ENCODE measurements at places on chromosomes 11 and 22.
A peak's percentile ranks its signal among the peaks of the same experiment; 100 is the strongest.

- DNase-seq, result no peak
Measured at GRCh38 chr11:93653080-93653479, 8.4 kb upstream of the CEP295 start.

DNA sequence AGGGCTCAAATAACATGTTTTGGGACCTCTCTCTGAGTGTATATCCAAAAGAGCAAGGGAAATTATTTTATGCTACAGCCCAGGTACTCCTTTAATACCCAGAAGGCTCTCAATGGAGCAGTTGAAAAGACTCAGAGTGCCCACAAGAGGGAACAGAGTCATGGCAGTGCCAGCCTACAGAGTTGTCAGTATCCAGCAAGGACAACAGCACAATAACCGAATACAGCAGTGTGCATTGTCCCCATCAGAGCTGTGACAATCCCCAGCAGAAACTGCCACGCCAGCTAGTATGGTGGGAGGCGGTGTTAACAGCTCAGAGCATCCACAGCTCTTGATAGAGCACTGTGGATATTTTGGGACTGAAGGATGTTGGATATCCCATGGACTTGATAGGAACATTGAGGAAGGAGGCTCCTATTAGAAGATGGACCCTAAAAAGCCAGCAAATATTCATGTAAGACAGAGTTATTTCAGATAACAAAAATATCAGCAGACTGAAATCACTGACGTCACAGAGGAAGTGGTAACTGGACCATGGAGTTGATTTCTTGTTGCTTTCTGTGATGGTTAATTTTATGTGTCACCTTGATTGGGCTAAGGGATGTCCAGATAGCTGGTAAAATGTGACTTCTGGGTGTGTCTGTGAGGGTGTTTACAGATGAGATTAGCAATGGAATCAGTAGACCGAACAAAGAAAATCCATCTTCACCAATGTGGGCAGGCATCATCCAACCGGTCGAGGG, 17.7 kb upstream of the PAFAH1B2 start:
- DNase-seq, result no peak

DNA sequence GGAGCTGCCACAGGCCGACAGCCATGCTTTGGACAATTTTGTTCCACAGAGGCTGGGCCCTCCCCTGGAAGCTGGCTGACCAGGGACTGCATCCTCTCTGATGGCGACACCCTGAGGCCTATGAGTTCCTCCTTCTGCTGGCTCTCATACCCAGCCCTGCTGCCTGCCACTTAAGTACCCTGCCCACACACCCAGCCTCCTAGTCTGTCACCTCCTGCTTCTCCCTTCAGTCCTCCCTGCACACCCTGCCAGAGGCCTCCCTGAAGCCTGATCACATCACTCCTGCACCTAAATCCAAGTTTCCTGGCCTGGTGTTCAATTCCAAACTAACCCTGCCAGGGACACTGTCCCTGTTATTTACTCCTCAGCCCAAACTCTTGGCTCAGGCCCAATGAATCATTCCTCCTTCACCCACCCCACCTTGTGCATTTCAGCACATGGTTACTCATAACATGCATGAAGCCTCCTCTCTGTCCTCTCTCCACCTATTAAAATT, 136.7 kb upstream of the NECTIN1 start:
- no peak for DNase-seq

GRCh38 chr22:31615491-31615860, 46.5 kb downstream of the PISD start:
- no peak for DNase-seq

GRCh38 chr11:86978756-86979608, 23.8 kb upstream of the FZD4 start:
- DNase-seq, result no peak

DNA sequence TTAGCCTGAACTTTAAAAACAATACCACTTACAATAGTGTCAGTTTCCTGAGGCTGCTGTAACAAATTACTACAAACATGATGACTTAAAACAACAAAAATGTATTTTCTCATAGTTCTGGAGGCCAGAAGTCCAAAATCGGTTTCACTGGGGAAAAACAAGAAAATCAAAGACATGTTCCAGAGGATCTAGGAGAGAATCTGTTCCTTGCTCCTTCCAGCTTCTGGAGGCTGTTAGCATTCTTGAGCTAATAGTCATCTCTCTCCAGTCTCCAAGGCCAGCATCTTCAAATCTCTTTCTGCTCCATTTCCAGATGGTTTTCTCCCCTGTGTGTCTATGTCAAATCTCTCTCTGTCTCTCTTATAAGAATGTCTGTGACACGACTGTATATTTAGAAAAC, 67.6 kb upstream of the TEAD1 start:
- no peak for DNase-seq

- DNase-seq, result no peak
Measured at GRCh38 chr22:20198557-20199319, 47.9 kb upstream of the CCDC188 start.

DNA sequence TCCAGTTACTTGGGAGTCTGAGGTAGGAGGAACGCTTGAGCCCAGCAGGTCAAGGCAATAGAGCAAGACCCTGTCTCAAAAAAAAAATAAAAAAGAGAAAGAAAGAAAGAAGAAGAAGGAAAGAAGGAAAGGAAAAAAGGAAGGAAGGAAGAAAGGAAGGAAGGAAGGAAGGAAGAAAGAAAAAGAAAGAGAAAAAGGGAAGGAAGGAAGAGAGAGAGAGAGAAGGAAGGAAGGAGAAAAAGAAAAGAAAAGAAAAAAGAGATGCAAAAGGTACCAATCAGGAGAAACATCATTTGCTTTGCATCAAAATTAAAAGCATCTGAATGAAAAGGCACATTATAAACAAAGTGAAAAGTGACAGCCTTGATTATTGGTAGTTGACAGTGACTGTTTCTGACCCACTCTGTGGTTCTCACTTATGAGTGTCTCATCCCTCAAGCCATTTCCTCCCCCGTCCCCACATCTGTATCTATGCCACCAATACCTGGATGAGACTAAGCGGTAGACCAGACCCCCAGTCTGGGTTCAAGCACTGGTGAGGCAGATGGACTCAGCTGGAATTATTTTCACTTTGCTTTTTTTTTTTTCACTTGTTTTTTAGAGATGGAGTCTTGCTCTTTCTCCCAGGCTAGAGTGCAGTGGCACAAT, 33.0 kb upstream of the XBP1 start:
- DNase-seq, result no peak

DNA sequence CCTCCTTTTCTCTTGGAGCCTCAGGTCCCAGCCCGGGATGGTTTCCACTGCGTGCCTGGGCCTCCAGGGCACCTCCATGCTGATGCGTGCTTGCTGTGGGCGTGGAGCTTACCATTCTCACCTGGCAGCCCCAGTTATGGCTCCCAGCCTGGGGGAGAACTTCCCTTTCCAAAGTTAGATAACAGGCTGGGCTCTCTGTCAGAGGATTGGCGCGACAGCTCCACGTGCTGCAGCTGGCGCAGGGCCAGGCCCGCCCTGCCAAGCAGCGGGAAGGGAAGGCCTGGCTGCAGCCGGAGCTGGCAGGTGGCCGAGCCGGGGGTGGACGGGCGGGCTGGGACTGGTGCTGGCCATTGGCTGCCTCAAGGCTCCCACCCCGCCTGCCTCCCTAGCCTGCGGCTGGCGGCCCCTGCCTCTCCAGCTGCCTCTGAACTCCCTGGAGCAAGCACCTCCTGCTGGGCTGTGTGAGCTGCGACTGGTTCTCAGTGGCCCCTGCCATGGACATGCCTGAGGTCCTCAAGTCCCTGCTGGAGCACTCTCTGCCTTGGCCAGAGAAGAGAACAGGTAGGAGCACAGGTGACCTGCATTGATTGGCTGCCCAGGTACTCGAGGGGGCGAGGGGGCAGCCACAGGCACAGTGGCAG, 14.6 kb upstream of the TEF start:
- peak; percentile 99 for DNase-seq

DNA sequence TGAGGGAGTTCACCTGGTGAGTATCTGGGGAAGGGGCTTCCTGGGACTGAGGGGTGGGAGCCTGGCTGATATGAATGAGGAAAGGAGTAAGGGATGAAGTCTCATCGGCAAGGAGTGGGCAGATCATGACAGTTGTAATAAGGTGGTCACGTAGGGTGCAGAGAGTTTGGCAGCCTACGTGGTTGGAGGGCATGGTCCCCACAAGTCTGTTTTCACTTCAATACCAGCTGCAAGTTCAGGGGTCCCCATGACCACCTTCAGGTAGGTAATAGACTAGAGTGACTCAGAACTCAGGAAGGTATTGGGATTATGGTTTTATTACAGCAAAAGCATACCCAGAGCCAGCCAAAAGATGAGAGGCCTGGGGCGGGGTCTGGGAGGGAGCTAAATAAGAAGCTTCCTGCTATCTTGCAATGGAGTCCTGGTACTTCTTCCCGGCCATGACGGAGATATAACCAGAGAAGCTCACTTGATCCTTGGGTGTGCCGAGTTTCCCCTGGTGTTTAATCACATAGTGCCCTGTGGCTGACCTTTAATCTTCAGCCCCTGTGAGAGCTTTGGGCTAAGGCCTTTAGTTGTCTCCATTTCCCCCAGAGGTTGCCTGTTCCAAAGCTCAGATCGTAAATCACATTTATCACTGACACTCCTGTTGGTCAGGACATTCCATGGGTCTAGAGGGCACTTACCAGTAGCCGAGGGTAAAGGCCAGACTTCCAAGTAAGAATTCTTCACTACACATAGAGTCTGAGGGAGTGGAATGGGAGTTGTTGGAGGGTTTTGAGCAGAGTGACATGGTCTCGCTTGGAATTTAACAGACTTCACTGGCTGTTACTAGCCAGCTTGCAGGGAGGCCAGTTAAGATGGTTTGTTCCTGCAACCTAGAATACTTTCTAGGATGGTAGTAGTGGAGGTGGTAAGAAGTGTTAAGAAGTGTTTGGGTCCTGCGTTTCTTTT, 9.1 kb downstream of the SLC3A2 start:
- DNase-seq, result no peak

GRCh38 chr11:118156531-118157185, 4.0 kb upstream of the SCN4B start:
- no peak for DNase-seq

- peak; percentile 75 for DNase-seq
Measured at GRCh38 chr22:39237318-39238100, 7.3 kb downstream of the PDGFB start.

DNA sequence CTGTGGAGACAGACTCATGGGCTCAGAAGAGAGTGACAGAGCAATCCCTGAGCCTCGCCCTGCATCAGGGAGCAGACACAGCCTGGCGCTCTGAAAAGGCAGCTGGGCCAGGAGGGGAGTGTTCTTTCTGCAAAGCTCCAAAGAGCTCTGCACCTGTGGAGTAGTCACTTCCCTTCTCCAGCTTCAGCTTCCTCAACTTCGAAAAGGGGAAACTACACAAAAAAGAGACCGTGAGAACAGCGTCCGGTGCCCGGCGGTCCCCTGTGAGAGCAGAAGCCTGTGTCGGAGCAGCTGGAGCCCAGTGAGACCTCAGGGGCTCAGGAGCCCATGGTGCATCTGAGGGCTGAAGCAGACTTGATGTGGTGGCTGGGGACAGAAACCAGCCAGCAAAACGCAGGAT, 35.1 kb downstream of the TP53I11 start:
- no peak for DNase-seq

- DNase-seq, result peak; percentile 60
Measured at GRCh38 chr22:27850000-27850521, 48.5 kb upstream of the MN1 start.

DNA sequence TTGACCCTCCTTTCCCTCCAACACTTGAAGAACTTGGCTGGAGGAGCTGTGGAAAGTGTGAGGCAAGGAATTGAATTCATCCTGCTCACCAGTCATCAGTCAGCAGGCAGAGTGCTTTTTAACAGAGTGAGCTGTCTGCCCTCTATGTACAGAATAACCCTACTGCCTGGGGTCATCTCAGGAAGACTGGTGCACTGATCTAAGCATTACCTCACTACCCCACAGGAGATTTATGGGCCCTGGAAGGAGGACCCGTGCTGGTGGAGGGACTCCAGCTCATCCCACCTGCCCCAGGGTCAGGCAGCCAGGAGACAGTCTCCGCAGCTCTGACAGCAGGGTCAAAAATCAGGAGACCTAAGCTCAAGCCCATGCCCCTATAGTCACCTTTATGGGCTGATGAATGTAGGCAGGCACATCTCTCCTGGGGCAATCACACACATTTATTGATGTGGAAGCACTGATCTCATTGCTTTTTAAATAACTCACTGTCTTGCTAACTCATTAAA, 270.8 kb upstream of the SESN3 start:
- DNase-seq, result no peak

- no peak for DNase-seq
Measured at GRCh38 chr22:23609983-23610781, 21.9 kb downstream of the DRICH1 start.

GRCh38 chr11:130478881-130479280, 30.4 kb downstream of the ADAMTS15 start:
- no peak for DNase-seq

DNA sequence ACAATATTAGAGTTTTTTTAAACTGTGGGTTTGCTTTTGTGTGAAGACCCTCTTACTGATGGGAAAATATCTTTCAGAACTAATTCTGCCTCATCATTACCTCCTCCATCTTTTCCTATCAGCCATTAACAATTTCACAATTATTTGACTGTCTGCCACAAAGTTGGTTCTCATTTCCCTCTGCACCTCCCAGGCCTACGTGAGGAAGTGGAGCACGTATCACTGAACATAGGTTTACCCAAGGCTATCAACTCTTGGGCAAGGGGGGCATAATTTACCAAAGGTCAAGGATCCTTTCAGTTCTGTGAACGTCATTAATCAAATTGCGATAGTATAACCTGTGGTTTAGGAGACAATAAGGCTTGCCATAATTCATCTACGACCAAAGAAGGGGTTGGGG, 60.0 kb downstream of the LIF start:
- DNase-seq, result no peak

- DNase-seq, result no peak
Measured at GRCh38 chr11:130473056-130473794, 24.8 kb downstream of the ADAMTS15 start.

- DNase-seq, result no peak
Measured at GRCh38 chr22:37288521-37288920, 6.2 kb downstream of the CYTH4 start.

All from thyroid gland (tissue), 4 donors.